ENCODE measurements at places on chromosomes 5 and 9.

DNA sequence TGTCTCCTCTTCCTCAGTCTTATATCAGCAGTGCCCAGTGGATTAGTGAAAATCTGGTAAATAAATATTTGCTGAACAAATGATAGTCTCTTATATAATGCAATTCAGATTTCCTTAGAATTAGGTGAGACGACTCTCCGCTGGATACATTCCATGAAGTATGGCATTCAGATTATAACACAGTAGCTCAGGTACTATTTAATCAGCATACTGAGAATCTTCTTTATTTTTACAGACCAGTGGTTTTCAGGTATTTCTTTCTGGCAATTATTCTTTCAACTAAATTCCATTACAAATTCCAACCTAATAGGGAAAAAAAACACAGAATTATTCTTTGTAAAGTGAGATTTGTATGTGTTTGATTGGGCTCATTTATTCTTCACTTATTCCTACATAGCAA is 435.5 kb downstream of the TAF11L14 start:
- no peak for DNase-seq

- DNase-seq, result peak; percentile 94
These were observed 2.5 kb downstream of the ABCA2 start for GRCh38 chr9:137025517-137025966.

DNA sequence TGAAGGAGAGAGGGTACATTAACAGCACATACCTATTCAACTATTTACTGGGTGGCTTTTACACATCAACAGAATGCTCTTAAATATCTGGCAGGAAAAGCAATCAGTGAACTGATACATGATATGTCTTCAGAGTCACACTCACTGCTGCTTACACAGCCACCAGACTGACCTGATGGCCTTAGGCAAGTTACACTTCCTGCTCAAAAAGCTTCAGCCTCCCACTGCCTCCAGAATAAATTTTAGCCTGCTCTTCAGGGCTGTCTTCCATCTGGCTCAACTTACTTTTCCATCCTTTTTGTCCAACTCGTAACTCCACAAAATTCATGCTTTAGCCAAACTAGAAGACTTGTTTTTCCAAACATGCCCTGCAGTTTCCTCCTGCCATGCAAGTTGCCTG is 10.7 kb downstream of the LOX start:
- no peak for DNase-seq

DNA sequence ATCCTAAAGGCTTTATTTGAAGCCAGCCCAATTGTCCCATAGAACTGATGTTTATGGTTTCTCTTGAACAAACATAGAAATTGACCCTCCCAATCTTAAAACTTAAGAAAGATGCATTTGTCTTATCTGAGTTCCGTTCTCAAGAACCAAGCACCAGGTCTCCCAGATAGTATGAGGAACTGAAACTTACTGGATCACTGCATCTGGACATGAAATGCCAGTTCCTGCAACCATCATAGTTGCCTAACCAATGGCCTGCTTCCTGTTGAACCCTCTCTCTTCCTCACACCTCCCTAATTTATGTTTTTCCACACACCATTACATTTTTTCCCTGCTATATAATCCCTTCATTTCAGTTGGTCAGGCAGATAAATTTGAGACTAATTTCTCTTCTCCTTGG is 478.9 kb downstream of the HTR1A start:
- no peak for DNase-seq

DNA sequence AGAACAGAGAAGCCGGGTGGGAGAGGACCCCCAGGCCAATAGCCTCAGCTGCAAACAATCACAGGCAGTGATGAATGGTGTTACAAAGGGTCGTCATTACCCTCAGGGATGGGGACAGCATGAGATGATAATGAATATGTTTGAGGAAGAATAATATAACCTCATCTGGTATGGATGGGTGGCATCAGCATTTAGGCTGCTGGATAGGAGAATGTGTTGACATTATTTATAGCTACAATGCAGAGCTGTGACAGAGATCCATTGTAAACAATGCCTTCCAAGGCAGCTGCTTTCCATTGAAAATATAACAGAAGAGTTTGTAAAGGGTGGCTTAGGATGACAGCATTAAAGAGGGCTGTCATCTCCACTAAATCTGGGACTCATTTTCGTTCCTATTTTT is 365.5 kb downstream of the KCNN2 start:
- DNase-seq, result no peak

DNA sequence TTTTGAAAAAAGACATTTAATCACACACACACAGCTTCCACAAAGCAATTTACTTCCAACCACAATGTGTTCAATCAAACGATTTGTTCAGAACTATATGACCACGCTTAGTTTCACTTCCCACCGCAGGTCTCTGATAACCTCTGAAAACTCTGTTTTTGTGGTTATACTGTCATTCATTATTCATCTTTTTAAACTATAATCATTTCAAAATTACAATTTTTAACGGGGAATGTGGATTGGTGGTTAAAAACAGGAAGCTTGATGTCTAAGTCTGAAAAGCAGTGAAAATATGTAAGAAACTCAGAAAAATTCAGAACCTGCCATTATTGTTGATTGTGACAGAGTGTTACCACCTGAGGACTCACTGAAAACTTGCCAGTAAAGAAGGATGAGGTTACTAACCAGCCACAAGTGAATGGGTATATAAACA is 12.7 kb upstream of the TMEM174 start:
- DNase-seq, result no peak

DNA sequence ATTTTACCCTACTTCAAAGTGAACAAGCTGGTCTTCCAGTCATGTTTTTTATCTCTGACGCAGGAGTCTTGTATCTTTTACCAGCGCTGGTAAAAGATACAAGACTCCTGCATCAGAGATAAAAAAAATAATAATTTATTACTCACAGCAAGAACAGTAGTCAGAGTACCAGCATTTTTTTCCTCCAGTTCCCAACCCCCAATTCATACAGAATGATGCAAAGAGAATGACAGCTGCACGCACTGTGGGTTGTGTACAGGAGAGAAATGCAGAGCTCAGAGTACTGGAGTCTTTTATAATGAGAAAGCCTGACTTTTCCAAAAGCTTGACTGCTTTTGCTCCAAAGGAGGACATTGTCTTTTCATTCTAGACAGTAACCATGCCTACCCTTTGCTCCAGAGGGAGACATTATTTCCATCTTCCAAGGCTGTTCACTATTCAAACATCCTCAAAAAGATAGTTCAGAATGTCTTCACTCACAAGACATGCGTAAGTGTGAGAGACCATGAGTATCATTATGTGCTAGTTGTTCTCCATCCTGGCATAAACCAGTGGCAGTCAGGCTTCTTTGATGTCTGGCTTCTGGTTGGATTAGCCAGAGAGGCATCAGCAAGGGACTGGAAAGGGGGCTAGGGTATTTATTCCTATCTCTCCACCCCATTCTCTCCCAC is 14.3 kb upstream of the RANBP6 start:
- no peak for DNase-seq

DNA sequence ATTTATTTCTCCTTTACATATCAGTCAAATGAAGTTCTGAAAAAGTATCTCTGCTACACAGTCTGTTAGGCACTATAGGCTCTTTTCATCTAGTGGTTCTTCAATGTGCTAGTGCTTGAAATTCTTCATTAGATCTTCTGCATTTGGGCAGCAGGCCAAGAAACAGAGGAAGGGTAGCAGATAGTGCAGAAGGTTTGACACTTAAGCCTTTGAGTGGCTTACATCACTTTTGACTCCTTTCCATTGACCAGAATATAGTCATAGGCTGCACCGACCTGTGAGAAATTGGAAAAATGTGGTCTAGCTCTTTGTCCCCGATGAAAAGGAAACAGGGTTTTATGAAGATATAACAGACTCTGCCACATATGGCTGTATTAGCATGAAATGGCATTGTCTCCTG is 459.5 kb upstream of the PTGER4 start:
- no peak for DNase-seq

GRCh38 chr9:102841376-102841775 is 153.8 kb upstream of the CYLC2 start:
- no peak for DNase-seq
